ENCODE measurements at places on chromosomes 3 and 15. TPM values are rescaled to one million over a fixed set of nuclear protein-coding genes. Genes with fewer than 3 reads are reported as not detected.
A peak's percentile ranks its signal among the peaks of the same experiment; 100 is the strongest.

The ERC2 gene
- 0.81 TPM for total RNA-seq

The STAB1 gene
- total RNA-seq, result not detected

The MSL2 gene
- 11.7 TPM for total RNA-seq

The PAQR5 gene
- 10.5 TPM for total RNA-seq

The ROPN1 gene
- not detected for total RNA-seq

The SAMMSON gene
- total RNA-seq, result not detected

The ACAN gene
- not detected for total RNA-seq

The CDHR4 gene
- total RNA-seq, result not detected

DNA sequence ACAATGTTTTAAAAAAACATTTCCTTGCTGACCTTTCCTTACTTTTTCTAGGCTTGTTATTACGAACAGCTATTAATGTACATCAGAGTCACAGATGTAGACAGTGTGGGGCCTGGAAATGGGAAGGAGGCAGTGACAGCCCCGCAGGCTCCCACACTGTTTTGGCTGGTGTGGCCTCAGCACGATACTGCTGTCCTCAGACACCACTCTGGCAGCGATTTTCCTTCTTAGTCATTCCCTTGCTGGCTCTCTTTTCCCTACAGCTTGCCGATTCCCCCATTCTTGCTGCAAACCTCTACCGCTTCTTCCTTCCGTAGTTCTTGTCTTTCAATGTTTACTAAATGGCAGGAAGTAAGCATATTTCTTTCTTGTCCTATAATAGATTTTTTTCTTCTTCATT is 113.1 kb downstream of the ABI3BP start:
- no peak for DNase-seq

- no peak for DNase-seq
These were observed 4.2 kb upstream of the NPHP3 start for GRCh38 chr3:132726341-132726823.

DNA sequence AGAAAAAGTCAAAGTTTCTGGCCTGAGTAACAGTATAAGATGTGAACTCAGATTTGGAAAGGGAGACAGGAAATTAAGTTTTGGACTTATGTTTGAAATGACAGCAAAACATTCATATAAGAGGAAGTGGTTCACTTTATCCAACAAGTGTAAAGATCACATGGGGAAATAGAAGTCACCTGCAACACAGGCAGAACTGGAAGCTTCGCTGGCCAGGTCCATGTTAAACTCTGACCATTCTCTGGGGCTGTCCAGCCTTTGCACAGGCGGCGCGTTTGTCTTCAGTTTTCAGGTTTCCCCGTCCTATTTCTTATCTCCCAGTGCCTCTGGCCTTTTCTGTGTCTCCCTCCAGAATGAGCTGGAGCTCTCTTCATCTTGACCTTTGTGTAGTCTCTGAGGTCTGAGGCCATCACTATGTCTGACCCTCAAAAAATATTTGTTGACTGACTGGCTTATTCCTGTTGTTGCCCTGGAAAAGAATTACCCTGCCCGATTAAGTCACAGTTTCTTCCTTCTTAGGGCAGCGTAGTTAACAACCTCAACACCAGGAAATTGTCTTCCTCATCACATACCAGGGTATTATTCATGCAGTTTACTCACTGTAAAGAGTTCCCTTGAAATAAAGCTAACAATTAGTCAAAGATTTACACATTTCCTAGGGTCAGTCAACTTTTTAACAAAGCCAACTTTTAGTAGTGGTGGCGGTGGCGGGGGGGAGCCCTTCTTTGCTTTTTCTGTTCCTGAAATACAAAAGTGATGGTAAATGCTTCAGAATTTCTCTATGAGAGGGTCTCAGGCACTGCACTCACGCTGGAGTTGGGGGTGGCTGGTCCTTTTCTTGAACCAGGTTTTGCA is 959 bp upstream of the RASA2 start:
- DNase-seq, result no peak

GRCh38 chr3:111152496-111152895 is 80.9 kb downstream of the NECTIN3 start:
- DNase-seq, result no peak

- no peak for DNase-seq
These were observed 59.9 kb upstream of the CHRM5 start for GRCh38 chr15:33908406-33908805.

GRCh38 chr15:75197062-75197630 is 4.5 kb upstream of the C15orf39 start:
- DNase-seq, result no peak

GRCh38 chr3:107630779-107631178 is 108.0 kb downstream of the BBX start:
- DNase-seq, result no peak

- no peak for DNase-seq
These were observed 273.1 kb downstream of the ULK4 start for GRCh38 chr3:41688595-41689380.

DNA sequence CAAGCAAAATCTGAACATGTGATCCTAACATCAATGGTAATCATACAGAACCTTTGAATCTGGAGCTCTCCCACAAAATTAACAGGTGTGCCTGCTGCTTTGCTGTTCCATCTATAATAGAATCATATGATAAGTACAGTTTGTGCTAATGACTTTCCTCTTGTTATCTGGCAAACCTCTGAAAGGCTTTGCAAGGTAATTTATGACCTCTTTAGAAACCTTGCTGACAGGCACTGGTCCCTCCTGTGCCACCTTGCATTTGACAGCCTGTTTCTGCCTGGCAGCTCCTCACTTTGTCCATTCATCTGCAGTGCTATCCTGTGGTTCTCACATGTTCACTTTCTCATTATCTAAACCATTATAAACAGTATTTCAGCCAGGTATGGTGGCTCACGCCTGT is 10.2 kb upstream of the HTR3C start:
- DNase-seq, result no peak

DNA sequence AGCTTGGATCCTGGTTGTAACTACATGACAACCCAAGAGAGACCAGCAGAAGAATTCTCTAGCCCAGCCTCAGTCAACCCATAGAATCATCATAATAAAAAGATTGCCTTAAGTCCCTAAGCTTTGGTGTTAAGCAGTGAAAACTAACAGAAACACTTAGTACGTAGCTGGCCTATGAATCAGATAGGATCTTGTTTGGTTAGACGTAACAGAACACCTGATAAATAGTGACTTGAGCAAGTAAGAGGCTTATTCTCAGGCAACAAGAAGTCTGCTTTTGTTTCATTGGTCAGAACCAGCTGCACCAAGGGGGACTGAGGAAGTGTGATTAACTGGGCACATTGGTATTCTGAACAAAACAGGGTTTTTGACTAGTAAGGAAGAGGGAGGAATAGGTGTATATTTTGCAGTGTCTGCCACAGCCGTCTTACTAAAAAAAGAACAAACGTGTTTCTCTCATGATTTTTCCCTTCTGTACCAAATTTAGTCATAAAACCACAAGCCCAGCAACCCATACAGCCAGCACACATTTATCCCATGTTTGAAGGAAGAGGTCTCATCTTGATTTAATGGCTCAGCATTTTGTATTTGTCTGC is 53.3 kb upstream of the GLCE start:
- no peak for DNase-seq

- peak; percentile 29 for DNase-seq
These were observed 22.7 kb downstream of the ATP6V1A start for GRCh38 chr3:113769551-113769950.

DNA sequence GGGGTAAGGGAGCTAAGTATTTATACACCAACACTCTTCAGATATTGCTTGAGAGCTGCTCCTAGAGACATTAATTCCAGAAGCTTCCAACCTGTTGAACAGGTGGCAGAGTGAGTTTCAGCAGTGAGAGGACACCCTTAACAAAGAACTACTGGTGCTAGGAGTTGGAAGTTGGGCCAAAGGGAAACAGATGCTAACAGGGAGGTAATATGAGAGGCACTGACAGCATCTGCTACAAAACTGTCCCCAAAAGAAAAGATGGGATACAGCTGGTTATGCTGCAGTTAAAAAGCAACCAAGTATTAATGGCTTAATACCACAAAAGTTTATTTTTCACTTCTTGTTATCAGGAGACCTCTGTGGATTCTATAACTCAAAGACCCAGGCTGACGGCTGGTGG is 104.5 kb upstream of the SATB1 start:
- DNase-seq, result no peak

- no peak for DNase-seq
These were observed 53.0 kb downstream of the GAP43 start for GRCh38 chr3:115676336-115676735.

DNA sequence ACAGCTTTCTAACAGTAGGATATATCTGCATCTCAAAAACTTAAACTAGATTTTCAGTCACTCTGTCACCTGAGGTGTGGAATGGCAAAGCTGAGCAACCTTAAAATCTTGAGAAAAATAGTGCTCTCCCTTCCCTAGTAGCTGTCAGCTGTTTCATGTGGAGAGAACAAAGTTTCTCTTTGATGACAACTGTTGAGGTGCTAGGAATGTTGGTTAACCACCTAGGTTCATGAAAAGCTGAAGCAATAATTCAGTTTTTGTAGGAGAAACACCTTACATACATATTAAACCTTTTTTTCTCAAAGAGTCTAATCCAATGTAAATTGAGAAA is 40.8 kb downstream of the TCF12 start:
- no peak for DNase-seq

- DNase-seq, result no peak
These were observed 269.5 kb downstream of the SUCLG2 start for GRCh38 chr3:67384760-67385397.

- peak; percentile 10 for DNase-seq
These were observed 85.3 kb upstream of the MBNL1 start for GRCh38 chr3:152183473-152183872.

GRCh38 chr3:177370246-177370822 is 173.1 kb upstream of the TBL1XR1 start:
- no peak for DNase-seq

GRCh38 chr3:69983546-69984265 is 15.8 kb upstream of the SAMMSON start:
- no peak for DNase-seq

- no peak for DNase-seq
These were observed 35.7 kb downstream of the CCDC80 start for GRCh38 chr3:112605285-112605684.
